ENCODE measurements at places on chromosomes 2 and 18.

GRCh38 chr18:54506516-54507261, 84.4 kb upstream of the DYNAP start:
- DNase-seq, result no peak

- no peak for DNase-seq
These were observed 125.5 kb upstream of the EPC2 start for GRCh38 chr2:148519013-148519412.

GRCh38 chr2:38315707-38316333, 61.3 kb downstream of the ATL2 start:
- no peak for DNase-seq

- DNase-seq, result no peak
These were observed 636.9 kb downstream of the LRP1B start for GRCh38 chr2:141493936-141494335.

GRCh38 chr2:99977966-99978365, 164.4 kb downstream of the AFF3 start:
- DNase-seq, result no peak

- no peak for DNase-seq
These were observed 3.2 kb upstream of the HOXD12 start for GRCh38 chr2:176096243-176096985.

DNA sequence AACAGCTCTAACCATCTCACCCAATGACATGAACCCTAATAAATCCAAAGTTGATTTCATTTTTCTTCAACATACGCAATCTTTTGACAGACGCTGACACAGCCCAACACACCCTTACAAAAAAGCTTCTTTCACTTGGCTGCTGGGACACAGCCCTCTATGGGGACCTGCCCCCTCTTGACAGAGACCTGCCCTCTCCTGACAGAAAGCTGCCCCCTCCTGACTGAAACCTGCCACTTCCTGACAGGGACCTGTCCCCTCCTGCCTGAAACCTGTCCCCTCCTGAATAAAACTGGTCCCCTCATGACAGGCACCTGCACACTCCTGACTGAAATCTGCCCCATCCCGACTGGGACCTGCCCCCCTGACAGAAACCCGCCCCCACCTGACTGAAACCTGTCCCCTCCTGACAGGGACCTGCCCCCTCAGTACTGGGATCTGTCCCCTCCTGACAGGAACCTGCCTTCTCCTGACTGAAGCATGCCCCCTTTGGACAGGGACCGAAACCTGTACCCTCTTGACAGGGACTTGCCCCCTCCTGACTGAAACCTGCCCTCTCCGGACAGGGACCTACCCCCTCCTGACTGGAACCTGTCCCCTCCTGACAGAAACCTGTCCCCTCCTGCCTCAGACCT, 87.9 kb downstream of the PXDN start:
- no peak for DNase-seq

DNA sequence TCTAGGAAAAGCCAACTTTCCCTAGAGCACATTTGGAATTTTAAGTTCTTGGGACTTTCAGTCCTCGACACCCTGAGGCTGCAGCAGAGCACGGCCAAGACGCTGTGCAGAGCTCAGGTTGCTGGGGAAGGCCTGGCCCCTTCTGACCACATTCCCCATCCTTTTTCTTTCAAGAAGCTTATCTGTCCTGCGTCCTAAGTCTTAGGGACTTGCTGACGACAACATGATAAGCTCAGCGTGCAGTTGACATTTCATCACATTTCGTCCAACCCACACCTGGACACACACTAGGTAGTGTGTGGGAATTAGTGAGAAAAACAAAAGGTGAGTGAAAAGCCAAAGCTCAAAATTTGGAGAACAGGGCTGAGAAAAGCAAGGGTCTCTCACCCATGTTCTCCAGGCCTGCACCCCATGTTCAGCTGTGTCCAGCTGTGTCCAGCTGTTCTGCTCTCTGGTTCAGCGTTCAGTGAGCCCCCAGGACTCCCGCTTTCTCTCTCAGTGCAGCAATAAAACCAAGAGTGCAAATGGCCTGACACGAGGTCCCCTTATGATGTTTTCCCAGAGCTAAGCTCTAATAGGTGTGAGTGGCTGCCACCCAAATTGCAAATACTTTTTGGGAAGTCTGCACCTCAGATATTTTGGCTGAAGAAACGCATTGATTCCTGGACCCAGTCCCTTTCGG, 101.9 kb downstream of the RGPD3 start:
- no peak for DNase-seq
